ENCODE measurements at places on chromosomes 13 and 19.

DNA sequence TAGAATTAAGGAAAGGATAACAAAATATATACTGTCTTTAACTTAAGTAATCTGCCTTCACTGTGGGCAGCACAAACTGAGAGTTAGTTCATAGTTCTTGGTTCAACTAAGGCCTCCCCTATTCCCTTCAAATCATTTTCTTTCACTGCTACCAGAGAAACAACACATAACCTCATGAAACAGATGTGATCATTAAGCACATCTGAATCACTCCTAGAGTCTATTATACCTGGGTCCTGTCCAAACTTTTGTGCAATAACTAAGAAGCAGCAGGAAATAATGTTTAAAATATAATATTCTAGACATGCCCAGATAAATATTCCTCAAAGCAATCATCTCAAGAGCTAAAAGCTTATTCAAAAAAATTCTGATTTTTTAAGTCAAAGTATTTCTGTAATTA lies 62.9 kb downstream of the ZC3H13 start:
- no peak overlapping the region for H3K4me3 ChIP-seq
- no peak overlapping the region for H3K27ac ChIP-seq
- H3K36me3 ChIP-seq: peaks cover 36% of the 10 kb centered on the region
- H3K4me1 ChIP-seq: no peaks in the 10 kb centered on the region
- H3K27me3 ChIP-seq: no peaks in the 10 kb centered on the region

DNA sequence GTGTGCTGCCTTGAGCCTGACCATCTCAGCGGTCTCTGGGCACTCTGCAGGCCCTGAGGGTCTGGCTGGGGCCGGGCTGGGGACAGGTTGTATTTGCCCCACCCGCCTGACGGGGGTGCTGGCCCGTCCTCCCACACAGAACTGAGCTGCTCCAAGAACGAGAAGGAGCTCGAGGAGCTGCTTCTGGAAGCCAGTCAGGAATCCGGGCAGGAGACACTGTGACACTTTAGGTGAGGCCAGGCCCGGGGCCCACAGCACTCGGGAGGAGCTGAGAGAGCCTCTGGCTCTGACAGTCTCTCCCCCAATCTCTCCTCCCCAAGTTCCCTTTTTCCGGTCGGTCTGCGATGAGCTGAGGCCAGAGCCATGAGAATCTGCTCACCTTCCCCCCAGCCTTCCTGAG lies 14.5 kb downstream of the NKPD1 start:
- H3K36me3 ChIP-seq: peaks cover 5% of the 10 kb centered on the region
- DNase-seq: no peak
- peaks cover 10% of the 10 kb centered on the region for H3K4me1 ChIP-seq
- peaks cover 2% of the 10 kb centered on the region for H3K27me3 ChIP-seq
- no peak overlapping the region for H3K4me3 ChIP-seq

GRCh38 chr13:40452741-40453334 lies 213.6 kb downstream of the FOXO1 start:
- H3K36me3 ChIP-seq: peaks cover 4% of the 10 kb centered on the region
- H3K4me3 ChIP-seq: no peak overlapping the region
- DNase-seq: no peak
- H3K4me1 ChIP-seq: peaks cover 12% of the 10 kb centered on the region
- H3K27ac ChIP-seq: no peak overlapping the region

DNA sequence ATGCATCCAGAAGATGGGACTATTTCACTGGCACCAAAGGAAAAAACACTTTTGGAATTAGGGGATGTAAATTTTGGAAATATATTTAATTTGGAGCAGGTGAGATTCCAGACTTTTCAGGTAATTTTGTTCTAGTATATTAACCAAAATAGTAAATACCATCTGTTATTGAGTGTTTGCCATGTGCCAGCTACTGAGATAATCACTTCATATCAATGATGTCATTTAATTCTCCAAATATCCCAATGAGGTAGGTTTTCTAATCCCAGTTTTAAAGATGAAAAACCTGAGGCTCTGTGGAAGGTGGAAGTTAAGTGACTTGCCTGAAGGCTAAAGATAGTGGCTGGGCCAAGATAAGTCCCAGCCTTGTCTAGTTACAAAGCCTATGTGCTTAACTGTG lies 95.2 kb downstream of the TDRD3 start:
- no peak overlapping the region for H3K27ac ChIP-seq
- peaks cover 3% of the 10 kb centered on the region for H3K4me1 ChIP-seq
- no peak for DNase-seq
- no peak overlapping the region for H3K4me3 ChIP-seq
- no peaks in the 10 kb centered on the region for H3K27me3 ChIP-seq
- H3K36me3 ChIP-seq: peaks cover 60% of the 10 kb centered on the region

DNA sequence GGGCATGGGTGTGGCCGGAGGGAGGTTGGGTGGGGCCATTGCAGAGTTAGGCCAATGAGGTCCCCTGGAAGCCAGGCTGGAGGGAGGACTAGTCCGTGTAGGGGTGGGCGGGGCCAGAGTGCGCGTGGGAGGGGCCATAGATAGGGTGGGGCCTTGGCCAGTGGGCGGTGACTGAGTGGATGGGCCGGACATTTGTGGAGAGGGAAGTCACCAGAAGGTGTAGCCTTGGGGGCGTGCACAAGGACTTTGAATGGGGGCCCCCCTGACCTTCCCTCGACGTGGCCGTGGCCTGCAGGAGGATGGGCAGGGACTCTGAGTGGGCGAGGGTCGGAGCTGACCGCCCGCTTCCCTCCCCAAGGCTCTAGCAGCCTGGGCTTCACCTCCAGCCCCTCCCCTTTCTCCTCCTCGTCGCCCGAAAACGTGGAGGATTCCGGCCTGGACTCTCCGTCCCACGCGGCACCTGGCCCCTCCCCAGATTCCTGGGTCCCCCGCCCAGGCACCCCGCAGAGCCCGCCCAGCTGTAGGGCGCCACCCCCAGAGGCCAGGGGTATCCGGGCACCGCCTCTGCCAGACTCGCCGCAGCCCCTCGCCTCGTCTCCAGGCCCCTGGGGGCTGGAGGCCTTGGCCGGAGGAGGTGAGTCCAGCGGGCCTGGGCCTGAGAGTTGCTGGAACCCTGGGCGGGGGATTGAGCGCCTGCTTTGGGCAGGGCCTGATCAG lies 16.5 kb upstream of the B3GNT3 start:
- peaks cover 36% of the 10 kb centered on the region for H3K36me3 ChIP-seq
- no peaks in the 10 kb centered on the region for H3K27me3 ChIP-seq
- peak overlapping the region; percentile 60 for H3K27ac ChIP-seq
- H3K4me3 ChIP-seq: no peak overlapping the region

DNA sequence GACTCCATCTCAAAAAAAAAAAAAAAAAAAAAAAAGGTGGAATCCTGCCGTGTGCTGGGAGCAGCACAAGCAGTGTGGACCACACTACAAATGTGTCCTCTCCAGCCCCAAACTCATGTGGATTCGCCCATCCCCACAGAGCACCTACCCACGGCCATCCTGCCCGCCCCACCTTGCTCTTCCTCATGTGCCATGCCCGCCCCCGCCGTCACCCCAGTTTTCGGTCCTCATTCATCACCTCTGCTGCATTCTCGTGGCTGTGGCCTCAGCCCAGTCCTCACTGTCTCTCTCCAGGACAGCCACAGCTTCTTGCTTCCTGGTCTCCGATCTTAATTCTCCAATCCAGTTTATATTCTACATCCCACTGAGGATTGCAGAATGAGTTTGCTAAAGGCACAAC lies 80.0 kb upstream of the TM9SF2 start:
- peaks cover 87% of the 10 kb centered on the region for H3K4me1 ChIP-seq
- peak overlapping the region; percentile 47 for H3K27ac ChIP-seq
- DNase-seq: no peak
- no peaks in the 10 kb centered on the region for H3K27me3 ChIP-seq
- peak overlapping the region; percentile 35 for H3K4me3 ChIP-seq

DNA sequence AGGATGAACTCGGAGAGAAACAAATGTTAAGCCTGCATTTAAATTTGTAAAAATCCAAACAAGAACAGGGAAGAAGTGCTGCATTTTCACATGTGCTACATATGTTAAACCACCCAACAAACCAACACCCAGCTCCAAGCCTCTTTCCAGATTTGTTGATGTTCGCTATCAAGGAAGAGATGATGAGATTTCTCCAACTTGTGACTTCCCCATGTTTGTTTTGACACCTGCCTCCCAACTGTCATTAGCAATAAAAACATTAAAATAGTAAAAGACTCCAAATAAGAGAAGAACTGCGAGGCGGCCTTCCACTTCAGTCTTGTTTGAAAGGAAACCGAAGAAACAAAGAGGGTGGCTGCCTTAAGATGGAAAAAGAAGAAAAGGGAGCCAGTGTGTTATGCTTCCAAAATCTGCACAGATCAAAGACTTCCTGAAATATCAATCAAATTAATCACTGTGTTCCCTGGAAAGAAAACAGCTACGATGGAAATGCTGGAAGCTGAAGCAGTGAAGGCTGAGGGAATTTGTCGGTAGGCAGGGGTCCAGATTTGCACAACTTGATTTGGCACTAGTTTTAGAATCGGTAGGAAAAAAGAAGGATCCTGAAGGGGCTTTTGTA lies 14.0 kb upstream of the GGACT start:
- no peaks in the 10 kb centered on the region for H3K27me3 ChIP-seq
- no peak overlapping the region for H3K27ac ChIP-seq
- no peak for DNase-seq
- H3K4me3 ChIP-seq: no peak overlapping the region

GRCh38 chr13:74895042-74895796 lies 586.8 kb downstream of the TBC1D4 start:
- no peaks in the 10 kb centered on the region for H3K4me1 ChIP-seq
- H3K27ac ChIP-seq: no peak overlapping the region
- H3K36me3 ChIP-seq: no peaks in the 10 kb centered on the region
- no peak for DNase-seq
- no peak overlapping the region for H3K4me3 ChIP-seq

DNA sequence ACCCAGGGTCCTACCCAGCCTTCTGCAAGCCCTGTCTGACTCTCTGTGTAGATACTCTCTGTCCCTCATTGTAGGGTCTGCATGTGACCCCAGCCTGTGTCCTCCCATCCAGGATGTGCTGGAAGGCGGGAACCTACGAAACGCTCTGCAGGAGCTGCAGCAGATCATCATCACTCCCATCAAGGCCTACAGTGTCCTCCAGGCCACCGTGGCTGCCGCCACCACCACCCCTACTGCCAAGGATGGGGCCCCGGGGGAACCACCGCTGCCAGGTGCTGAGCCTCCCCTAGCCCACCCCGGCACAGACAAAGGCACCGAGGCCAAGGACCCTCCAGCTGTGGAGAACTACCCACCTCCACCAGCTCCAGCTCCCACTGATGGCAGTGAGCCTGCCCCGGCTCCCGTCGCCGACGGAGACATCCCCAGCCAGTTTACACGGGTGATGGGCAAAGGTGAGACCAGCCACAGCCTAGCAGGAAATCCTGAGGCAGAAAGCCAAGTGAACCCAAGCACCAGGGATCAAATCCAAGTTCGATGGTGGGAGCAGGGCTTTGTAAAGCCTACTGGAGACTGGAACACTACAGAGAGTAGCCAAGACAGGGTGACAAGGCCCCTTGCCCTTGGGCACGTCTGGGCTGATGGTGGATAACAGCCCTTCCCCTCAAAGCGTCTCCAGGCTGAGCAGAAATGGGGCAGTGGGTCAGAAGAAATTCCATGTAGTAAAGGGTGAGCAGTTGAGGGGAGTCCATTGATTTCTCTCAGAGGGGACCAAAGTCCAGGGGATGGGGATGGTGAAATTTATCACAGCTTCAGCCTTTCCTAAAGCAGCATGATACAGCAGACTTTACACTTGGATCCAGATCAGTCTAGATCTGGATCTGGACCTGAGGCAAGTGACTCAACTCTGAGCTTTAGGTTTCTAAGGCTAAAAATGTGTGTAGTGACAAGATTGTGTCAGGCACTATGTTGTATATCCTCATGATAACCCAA lies 13.2 kb downstream of the PAF1 start:
- H3K4me3 ChIP-seq: no peak overlapping the region
- H3K27ac ChIP-seq: no peak overlapping the region
- no peaks in the 10 kb centered on the region for H3K4me1 ChIP-seq

DNA sequence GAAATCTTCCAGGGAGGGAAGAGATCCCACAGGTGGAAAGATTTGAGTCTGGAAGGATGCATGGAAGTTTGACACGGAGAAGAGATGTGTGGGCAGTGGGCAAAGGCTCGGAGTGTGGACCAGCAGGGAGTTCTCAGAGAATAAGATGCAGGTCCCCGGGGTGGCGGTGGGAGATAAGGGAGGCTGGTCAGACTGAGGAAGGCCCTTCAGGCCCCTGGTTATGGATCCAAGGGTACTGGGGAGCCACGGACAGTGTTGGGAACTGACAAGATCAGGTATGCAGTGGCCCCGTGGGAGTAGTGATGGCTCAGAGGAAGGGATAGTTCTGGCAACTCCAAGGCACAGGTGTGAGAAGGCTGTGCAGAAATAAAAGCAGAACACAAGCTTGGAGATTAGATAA lies 2.5 kb downstream of the CAMSAP3 start:
- H3K27ac ChIP-seq: no peak overlapping the region
- no peak for DNase-seq

DNA sequence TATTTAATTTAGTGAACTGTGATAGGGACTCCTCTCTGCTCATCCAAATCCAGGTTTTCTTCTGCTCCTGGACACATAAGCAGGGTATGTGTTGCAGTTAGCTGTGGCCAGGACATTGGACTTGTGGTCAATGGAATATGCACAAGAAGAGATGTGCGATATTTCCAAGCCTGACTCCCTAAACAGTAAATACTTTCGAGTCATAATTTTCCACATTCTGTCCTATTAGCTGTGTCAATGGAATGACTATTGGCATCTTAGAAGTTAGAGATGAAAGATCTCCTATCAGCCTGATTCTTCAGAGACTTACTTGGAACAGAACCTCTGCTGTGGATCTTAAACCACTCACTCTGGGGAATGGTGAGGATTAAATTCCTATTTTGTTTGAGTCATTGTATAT lies 771.0 kb downstream of the EFNB2 start:
- no peak overlapping the region for H3K4me3 ChIP-seq
- H3K27me3 ChIP-seq: no peaks in the 10 kb centered on the region
- no peak overlapping the region for H3K27ac ChIP-seq
- H3K36me3 ChIP-seq: no peaks in the 10 kb centered on the region

- peaks cover 35% of the 10 kb centered on the region for H3K27me3 ChIP-seq
- DNase-seq: peak; percentile 24
- H3K27ac ChIP-seq: no peak overlapping the region
- H3K4me1 ChIP-seq: peaks cover 28% of the 10 kb centered on the region
These were observed 11.0 kb downstream of the TSHZ3 start for GRCh38 chr19:31338069-31338776.

DNA sequence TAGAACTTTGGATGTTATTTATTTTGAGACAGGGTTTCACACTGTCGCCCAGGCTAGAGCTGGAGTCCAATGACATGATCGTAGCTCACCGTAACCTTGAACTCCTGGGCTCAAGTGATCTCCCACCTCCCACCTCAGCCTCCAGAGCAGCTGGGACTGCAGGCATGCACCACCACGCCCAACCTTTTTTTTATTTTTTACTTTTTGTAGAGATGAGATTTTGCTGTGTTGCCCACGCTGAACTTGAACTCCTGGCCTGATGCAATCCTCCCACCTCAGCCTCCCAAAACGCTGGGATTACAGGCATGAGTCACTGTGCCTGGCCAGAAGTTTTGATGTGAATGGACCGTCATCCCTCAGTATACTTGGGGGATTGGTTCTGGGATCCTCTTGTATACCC lies 13.7 kb downstream of the ANKRD27 start:
- peaks cover 10% of the 10 kb centered on the region for H3K36me3 ChIP-seq
- H3K27ac ChIP-seq: no peak overlapping the region
- H3K4me1 ChIP-seq: peaks cover 15% of the 10 kb centered on the region
- H3K27me3 ChIP-seq: no peaks in the 10 kb centered on the region
- no peak for DNase-seq

Data from activated CD4-positive, alpha-beta T cell treated with anti-CD3 and anti-CD28 coated beads, Interleukin-2, amount 10 ng/mL, durations not matched to agents 7 days and 5 days (primary cell).